ENCODE measurements at places on chromosomes 12 and 14.

GRCh38 chr12:32261638-32262037, 137.7 kb upstream of the FGD4 start:
- DNase-seq: peak; percentile 32

GRCh38 chr12:65155784-65156183, 13.6 kb upstream of the LEMD3 start:
- peak; percentile 19 for DNase-seq

DNA sequence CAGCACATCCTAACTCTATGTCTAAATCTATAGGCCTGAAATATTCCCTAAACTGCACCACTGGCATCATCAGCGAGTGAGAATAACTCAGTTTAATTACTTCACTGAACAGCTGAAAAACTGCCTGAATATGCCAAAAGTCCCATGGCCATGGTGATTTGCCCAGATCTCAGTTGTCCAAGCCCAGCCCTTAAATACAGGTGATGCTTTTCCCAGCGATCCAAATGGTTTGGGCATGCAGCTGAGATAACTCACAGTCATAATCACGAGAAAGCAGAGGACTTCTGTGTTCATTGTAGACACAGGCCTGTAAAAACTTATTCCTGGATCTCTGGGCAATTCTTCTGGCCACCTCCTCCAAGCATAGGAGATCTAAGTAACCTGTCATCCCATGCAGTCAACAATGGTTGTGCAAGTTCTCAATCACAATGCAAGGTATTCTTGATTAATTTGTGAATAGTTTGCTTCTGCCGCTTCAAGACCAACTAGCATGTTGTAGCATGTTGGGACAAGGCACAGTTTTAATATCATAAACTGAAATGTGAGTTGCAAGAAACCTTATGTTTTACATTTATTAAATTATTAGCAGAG, 40.5 kb downstream of the DUSP6 start:
- no peak for DNase-seq

- DNase-seq: no peak
These were observed 61.7 kb upstream of the LRIG3 start for GRCh38 chr12:58981961-58982360.

GRCh38 chr14:104313674-104314073, 175.3 kb downstream of the KIF26A start:
- DNase-seq: no peak

- peak; percentile 70 for DNase-seq
These were observed 1.8 kb upstream of the BHLHE41 start for GRCh38 chr12:26126340-26127284.

GRCh38 chr14:90599748-90600507, 203.1 kb downstream of the CALM1 start:
- no peak for DNase-seq

DNA sequence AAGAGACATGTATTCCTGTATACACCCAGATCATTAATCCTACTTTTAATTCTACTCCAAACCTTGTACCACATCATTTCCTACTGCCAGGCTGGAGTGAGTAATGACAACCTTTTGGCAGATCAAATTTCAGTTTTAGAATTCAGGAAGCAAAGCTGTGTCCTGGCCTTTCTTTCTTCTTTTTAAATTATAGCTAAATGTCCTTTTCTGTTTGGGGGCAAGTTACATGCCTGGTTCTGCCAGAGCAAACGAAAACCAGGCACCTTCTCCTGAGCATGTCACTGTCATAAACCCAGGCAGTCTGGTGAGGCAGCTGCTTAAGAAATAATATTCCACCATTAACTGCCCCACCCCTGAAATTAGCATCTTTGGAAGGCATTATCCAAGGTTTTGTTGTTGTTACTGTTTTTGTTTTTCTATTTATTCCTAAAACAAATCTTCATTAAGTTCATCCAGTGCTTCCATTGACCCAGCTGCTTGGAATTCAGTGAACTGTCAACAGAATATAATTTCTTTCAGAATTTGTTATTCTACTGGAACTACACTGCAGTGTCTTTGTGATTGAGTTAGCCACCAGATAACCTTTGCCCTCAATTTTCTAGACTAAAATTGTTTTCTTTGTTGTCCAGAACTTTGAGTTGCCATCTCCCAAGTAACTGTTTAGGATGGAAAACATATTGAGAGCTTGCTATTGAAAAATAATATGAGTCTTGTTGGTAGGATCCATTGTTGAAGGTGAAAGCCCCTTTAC, 33.2 kb downstream of the SAMD4A start:
- no peak for DNase-seq

- DNase-seq: no peak
These were observed 239.0 kb upstream of the SSTR1 start for GRCh38 chr14:37968664-37969240.

DNA sequence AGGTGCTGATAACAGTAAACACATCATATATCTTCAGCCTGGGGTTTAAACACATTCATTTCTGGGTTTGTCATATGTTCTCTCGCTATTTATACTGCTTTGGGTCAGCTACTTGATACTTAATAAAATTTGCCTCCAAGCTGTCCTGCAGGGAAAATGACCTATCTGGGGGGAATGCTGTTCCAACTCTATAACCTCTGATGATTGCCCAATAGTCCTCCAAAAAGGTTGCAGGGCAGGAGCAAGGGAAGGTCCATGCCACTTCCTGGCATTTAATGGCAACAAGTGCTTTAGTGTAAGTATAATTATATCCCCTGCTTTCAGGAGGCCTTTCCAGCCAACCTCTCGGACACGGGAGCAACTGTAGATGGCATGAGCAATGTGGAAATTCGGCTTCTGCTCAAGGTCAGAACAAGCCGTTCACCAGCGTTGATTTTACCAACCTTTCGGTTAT, 198.0 kb upstream of the EEA1 start:
- DNase-seq: no peak

DNA sequence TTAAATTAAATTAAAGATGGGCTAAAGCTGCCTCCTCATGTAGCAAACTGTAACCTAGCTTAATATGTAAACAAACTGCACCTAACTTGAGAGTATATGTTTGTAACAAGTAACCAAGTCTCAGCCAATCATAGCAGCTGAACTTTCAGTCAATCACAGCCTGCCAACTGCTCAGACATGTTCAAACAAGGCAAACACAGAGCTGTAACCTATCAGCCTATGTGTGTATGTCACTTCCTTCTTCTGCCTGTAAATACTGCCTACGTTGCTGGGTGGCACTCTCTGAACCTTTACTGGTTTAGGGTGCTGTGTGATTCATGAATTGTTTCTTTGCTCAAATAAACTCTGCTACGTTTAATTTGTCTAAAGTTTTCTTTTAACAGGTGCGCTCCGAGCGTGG, 2.9 kb downstream of the SERPINA6 start:
- no peak for DNase-seq

DNA sequence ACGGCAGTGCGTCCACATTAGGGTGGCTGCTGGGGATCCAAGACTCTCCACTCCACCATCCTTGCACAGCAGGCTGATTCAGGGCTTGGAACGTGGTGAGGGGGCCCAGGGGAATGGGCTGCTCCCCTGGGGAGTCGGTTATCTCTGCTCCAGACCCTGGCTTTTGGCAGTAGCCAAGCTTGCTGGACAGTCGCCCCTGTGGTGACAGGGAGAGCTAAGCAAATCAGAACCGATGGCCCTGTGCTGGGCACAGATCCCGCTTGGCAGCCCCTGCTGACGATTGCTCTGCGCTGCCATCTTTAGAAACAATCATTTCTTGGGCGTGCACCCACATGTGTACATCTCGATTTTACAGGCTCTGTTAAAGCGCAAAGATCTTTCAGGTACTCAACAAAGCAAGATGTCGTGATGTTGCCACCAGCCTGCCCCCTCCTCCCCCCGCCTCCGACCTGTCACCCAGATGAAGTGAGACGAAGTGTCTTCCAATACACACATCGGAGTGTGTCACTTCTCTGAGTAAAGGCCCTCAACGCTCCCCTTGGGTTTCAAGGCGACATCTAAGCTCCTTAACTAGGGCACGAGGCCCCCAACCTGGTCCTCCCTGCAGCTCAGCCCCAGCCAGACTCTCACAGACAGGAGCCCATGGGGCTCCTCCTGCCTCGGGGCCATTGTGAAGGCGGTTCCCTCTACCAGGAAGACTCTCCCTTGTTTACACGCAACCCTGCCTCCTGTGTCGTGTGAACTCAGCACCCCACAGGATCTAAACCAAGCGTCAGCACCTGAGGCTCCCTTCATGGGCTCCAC, 55.6 kb downstream of the PITPNM2 start:
- DNase-seq: no peak

- no peak for DNase-seq
These were observed 179.1 kb upstream of the HIF1A start for GRCh38 chr14:61516118-61516743.

GRCh38 chr12:77133566-77133965, 68.2 kb upstream of the E2F7 start:
- DNase-seq: peak; percentile 29

All from activated CD4-positive, alpha-beta T cell treated with anti-CD3 and anti-CD28 coated beads for 36 hours (primary cell).